SJSA1 (cell line): ENCODE measurements at places on chromosomes 5 and 9.

DNA sequence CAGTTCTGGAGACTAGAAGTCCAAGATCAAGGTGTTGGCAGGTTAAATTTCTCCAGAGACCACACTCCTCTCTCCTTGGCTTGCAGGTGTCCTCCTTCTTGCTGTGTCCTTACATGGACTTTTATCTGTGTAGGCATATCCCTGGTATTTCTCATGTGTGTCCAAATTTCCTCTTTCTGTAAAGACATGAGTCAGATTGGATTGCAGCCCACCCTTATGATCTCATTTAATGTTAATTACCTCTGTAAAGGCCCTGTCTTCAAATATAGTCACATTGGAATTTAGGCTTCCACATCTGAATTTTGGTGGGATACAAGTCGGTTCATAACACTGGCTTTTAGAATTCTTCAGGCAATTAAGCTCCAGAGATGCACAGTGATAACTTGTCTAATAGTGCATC is 322.2 kb upstream of the GRIA1 start:
- DNase-seq = no peak

GRCh38 chr9:131397100-131397790 is 3.4 kb downstream of the PRRC2B start:
- no peak for DNase-seq

DNA sequence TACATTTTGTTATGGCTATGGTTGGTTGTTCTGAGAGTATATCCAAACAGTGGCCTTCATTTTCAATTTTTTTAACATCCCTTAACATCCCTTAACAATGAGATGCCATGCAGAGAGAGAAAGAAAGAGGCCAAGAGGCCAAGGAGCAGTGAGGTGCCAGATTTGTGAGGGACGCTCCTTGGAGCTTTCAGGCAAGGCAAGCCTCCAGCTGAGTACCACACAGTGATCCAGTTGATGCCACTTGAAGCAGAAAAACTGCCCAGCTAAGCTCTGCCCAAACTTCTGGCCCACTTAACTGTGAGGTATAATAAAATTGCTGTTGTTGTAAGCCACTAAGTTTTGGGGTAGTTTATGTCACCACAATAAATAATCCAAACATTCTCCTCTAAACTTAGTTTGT is 22.6 kb upstream of the EMB start:
- DNase-seq = no peak

DNA sequence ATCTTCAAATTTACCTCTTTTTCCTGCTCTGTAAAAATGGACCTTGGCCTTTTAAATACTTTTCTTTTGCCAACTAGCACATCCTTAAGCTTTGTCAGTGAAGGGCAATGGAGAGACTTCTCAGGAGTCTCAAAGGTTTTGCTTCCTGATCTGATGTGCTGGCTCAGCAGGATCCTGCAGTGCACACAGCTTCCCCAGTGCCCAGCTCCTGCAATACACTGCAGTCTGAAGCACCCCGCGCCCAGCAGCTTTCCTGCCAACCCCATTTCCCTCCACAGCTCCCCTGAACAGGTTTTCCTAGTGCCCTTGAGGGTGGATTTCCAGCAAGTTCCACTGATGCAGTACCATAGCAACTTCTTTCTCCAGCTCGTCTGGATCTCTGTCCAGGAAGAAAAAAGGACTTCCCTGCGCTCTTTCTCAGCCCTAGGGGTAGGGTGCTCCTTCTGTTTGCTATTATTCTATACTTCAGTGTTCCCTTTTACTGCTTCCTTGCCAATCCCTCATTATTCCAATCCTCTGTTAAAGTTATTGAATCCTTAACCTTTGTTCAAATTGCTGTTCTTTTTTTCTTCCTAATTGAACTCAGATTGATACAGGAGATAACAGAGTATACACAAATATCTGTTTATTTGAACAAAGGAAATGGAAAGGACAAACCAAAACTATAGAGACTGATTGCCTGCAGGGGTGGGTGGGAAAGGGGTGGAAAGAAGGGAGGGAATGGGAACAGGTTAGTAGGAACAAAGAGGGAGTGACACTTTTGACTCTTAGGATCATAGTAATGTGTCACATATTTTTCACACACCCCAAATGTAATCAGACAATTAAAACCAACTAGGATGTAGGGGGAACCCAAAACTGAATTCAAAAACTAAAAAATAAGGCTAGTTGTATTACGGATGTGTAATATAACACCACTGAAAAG is 8.5 kb downstream of the SNAPC3 start:
- no peak for DNase-seq

DNA sequence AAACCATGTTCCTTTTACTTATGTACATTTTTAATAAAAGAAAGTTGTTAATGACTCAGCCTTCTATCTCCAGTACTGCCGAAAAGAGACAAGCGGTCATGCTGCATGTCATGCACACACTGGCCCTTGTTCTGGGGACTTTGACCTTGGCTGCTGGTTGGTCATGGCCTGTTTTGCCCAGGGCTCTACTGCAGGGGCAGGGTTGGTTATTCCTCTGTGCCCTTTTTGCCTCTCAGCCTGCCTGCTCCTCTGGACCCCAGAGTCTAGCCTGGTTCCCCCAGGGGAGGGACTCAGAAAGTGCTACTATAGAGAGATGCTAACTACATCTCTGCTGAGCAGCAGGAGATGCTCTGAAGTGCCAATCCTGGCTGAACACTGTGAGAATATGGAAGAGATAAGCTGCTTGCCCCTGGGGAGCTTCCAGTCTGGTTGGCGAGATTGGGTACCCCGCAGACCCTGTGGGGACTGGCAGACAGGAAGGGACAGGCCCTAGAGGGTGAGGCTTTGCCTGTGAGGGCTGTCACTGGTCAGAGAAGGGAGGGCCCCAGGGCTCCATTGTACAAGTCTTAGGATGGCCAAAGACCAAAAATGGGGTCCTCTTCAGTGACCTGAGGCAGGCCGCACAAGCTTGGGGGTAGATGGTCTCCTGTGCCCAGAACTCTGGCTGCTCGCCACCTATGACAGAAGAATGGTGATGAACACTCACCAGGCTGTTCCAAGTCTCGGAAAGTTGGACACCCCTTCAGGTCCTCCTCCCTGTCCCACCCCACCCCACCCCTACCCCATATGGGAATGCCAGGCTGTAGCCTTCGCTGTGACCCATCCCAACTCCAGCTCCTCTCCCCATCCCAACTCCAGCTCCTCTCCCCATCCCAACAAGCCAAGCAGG is 14.3 kb downstream of the IRF1 start:
- no peak for DNase-seq

GRCh38 chr9:76087976-76088375 is 197.5 kb downstream of the PCSK5 start:
- DNase-seq = no peak

DNA sequence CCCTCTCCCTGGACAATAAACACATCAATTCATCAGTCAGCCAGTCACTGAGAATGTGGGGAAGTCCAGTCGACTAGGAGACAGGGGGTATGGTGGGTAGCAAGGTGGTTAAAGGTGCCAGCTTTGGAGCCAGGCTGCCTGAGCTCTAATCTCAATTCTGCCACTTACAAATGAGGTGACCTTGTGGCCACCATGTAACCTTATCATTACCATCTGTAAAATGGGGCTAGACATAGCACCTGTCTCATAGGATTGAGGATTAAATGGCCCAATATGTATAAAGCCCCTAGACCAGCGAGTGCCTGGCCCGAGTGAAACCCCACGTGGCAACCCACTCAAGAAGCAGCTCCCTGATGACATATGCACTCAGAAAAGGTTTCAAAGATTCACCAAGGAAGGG is 73.3 kb upstream of the TBC1D2 start:
- DNase-seq = no peak

- no peak for DNase-seq
Observed at GRCh38 chr5:154202379-154203260, 12.1 kb downstream of the GALNT10 start.

DNA sequence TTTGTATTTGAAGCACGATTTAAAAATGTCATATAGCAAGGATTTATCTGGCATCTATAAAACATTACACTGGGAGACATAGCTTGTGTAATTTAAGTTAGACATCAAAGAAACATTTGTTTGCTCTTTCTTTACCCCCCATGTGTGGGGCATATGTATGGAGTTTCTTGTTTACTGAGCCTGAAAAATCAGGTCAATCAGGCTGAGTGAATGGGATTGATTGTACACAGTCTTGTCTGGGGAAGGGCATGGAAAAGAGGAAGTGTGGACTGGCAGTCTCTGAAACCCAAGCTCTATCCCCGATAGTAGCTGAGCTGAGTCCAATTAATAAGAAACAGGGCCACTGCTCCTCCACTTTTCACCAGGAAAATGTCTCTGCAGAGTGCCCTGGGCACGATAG is 49.4 kb downstream of the SLC46A2 start:
- no peak for DNase-seq

GRCh38 chr5:125236981-125237380 is 490.5 kb upstream of the ZNF608 start:
- DNase-seq = no peak

GRCh38 chr9:77472646-77473045 is 175.5 kb downstream of the GNA14 start:
- DNase-seq = no peak

DNA sequence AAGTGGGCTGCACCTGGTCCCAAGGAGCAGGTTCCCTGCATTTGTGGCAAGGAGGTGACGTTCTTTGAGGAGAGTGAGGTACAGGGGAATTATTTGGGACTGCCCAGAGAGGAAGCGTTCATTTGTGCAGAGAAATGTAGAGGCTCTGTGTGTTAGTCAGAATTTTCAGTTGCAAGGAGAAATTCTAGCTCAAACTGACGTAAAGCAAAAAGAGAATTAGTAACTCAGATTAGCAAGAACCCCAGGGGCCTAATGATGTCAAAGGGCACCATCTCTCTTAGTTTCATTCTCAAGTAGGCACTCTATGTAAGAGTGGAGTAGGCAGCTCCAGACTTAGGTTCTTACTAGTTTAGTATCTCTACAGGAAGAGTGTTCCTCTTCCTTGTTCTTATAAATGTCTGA is 2.4 kb upstream of the TXN start:
- no peak for DNase-seq
